ENCODE measurements at places on chromosomes 12 and 14.

- peak; percentile 68 for DNase-seq
Measured at GRCh38 chr14:52834440-52834842, 43.0 kb upstream of the GNPNAT1 start.

DNA sequence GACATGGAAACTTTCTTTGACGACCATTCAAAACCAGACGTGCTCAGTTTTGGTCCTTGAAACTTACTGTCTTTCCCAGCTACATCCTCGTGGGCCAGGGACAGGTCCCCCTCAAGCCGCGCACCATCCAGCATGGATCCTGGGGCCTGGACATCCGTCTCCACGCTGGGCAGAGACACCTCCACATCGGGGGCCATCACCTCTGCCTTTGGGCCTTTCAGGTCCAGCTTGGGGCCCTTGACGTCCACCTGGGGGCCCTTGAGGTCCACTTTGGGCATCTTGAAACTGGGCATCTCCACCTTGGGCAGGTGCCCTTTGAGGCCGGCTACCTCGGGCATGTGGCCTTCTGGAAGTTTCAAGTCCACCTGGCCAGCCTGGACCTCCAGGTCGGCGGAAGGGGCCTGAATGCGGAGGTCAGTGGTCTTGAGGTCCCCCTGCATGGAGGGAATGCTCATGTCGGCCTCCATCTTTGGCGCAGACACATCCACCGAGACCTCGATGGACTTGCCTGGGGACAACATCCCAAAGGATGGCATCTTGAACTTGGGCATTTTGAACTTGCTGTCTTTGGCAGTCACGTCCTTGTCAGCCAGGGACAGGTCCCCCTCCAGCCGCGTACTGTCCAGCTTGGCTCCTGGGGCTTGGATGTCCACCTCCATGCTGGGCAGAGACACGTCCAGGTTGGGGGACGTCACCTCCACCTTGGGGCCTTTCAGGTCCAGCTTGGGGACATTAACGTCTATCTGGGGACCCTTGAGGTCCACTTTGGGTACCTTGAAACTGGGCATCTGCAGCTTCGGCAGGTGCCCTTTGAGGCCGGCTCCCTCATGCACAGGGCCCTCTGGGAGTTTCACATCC is 17.1 kb downstream of the PLD4 start:
- no peak for DNase-seq

- peak; percentile 13 for DNase-seq
Measured at GRCh38 chr12:90287585-90287984, 578.9 kb upstream of the ATP2B1 start.

DNA sequence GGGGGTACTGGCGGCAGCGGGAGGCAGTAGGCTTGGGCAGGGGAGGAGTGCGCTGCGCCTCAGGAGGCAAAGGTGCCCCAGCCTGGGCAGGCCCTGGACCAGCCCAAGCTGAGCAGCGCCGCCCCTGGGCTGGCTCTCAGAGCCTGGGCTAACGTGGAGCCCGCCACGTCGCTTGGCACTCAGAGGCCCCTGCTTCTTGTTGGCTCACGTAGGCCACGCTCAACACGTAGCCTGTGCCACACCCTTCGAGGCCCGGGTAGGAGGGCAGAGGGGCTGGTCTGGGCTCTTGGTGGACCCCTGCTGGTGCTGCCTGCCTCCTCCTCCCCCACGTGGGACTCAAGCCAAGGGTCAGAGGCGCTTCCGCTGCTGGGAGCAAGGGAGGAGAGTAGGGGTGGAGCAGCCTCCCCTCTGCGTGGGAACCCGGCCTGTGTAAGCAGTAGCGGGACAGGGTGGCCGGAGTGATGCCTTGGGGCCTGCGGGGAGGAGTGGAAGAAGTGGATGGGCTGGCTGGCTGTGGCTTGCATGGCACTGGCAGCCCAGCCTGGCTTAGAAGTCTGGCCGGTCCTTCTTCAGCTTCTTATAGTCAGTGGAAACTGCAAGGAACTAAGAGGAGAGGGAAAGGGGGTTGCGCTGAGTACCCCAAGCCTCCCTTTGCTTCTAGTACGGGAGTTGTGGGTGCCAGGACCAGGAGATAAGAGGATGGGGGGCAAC is 5.7 kb downstream of the SHMT2 start:
- DNase-seq, result no peak

- DNase-seq, result peak; percentile 35
Measured at GRCh38 chr14:84340938-84341337, 1189.0 kb upstream of the FLRT2 start.

DNA sequence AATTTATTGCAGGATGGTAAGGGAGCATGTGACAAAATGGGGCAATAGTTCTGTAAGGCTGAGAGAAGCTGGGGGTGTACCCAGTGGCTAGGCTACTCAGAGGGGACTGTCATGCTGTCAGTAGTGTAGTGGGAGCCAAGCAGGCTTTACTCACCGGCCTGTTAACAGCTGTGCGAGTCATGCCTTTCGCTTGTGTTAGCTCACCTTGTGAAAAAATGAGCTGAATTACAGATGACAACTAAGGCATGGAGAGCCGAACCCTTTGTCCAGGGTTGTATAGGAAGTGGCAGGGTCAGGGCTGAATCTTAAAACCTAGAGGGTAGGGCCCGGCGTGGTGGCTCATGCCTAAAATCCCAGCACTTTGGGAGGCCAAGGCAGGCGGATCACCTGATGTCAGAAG is 37.9 kb downstream of the SH2B3 start:
- peak; percentile 59 for DNase-seq

DNA sequence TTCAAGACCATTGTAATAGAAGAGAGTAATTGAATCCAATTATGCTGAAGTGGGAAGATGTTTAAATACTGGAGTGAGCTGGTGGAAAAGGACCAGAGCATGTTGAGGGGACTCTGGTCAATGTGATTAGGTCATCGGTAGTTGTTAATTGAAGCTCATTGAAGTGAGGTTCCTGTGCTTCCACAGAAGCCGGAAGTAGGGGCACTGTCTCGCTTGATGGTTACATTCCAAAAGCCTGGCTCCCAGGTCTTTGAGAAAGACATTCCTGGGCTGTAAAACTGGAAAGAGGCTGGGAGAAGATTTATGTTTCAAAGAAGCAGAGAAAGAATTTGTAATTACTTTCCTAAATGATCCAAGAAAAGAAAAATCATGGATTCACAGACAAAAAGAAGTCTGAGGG is 12.3 kb upstream of the CLECL1 start:
- peak; percentile 51 for DNase-seq

DNA sequence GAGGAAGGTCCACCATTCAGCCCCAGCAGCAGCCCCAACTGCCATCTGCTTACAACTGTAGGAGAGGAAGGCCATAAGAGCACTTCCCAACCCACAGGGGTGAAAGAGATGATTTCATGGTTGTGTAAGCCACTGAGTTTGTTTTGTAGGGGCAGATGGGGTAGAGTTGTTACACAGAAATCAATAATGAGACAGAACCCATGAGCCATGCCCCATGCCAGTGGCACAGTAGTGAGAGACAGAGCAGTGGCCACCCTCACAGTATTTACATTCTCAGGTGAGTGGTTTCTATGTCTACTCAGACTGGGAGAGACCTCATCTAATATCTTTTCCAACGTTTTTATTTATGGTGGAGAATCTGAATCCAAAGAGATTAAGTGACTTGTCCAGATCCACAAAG is 68.6 kb downstream of the NUAK1 start:
- no peak for DNase-seq

DNA sequence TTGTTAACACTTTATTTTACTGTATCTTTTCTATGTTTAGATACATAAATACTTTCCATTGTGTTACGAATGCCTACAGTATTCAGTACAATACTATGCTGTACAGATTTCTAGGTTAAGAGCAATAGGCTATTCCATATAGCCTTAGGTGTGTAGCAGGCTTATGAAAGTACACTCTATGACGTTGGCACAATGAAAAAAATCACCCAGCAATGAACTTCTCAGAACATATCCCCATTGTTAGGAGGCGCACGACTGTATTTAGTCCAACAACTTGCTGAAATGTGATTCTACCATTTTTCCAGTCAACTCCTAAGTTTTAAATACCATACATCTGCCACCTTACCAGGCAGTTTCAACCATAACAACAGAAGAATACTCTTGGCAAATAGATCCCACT is 1.8 kb downstream of the PARP11 start:
- DNase-seq, result no peak

DNA sequence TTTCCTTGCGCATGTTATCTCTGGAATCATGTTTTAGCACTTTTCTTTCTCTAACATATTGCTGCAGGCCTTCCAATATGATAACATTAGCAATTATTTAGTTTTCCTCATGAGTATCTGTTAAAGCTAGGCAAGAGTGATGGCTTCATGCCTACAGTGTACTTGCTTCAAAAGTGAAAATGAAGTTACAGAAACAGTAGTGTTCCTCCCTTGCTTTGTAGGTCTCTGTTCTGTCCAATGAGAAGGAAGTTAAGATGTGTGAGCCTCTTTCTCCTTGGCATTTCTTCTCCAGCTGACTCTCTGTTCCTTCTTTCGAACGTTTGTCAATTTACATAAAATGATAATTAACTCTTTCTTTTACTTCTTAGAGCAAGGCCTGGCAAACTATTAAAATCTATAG is 22.2 kb downstream of the LRRIQ1 start:
- DNase-seq, result no peak

GRCh38 chr12:104312654-104313053 is 9.1 kb downstream of the EID3 start:
- no peak for DNase-seq

GRCh38 chr12:64864319-64864718 is 39.9 kb downstream of the TBC1D30 start:
- DNase-seq, result no peak

DNA sequence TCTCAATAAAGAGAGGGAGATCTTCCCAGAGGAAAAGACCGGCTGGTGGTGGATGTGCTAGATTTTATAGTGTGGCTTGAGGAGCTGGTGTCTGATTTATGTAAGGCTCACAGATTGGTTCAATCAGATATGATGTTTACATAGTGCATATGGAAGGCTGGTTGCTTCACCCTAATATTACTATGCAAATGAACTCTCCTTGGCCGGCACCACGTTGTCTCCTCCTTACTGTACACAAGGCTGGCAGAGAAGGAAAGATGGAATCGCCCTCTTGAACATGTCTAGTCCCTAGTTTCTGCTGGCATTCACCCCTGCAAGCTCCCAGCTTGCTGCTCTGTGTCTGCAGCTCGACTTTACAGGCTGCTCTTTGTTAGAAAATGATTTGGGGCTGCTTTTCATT is 8.9 kb downstream of the FAM186A start:
- DNase-seq, result no peak

DNA sequence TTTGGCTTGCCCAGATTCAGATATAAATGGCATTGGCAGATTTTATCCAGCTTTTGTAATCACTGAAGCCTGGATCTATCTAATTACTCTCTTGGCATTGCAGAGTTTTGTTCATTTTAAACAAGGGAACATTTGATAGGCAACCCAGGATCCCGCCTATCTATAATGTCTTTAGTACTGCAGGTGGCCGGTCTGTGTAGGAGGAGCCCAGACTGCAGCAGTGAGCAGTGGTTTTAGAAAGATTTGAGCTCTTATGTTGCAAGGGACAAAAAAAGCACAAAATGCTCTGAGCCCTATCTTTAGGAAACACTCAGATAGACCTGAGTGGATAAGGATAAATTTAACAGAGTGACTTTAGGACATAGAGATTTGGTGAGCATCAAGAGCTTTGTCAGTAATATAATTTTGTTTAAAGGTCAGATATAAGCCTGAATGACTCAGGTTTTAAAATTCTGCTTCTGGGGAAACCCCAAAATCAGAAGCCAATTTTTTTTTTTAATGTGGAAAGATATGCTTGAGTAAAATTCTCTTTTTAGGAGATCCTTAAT is 165.5 kb downstream of the SLC5A8 start:
- no peak for DNase-seq

GRCh38 chr12:5499566-5500330 is 67.8 kb downstream of the NTF3 start:
- DNase-seq, result no peak

DNA sequence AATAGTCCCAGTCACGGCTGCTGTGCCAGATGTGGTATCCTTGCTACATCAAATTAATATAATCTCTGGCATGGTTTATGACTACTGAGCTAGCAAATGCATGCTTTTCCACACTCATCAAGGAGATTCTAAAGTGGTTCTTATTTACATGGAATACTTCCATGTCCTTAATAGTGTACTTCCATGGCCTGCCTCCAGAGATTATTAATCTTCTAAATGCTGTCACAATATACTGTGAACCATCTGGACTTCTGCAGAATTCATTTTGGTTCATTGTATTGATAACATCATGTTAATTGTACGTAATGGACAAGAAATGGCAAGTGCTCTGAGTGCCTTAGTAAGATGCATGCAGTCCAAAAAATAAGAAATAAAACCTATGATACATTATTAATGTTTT is 230.8 kb downstream of the NUAK1 start:
- DNase-seq, result no peak
